ENCODE measurements at places on chromosomes 5 and 9.

- no peak for DNase-seq
Measured at GRCh38 chr9:92720807-92721535, 43.7 kb downstream of the BICD2 start.

- no peak for DNase-seq
Measured at GRCh38 chr5:1205255-1206180, 4.1 kb downstream of the SLC6A19 start.

DNA sequence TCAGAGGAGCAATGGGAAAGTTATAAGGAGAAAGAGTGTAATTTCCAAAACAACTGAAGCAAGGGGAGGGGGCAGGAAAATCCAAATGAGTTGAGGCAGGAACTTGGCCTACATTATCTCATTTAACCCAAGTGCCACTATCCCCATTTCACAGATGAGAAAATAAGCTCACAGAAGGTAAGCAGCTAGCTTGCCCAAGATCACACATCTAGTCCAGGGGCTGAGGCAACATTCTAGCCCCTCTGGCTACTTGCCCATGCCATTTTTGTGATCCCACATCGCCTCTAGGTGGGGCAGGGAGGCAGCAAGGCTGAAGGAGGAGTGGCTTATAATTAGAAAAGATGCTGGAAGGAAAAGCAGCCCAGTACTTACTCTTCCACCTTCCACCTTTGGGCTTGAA lies 2.6 kb upstream of the PSIP1 start:
- no peak for DNase-seq

- DNase-seq: no peak
Measured at GRCh38 chr9:6975198-6975597, 217.4 kb downstream of the KDM4C start.

DNA sequence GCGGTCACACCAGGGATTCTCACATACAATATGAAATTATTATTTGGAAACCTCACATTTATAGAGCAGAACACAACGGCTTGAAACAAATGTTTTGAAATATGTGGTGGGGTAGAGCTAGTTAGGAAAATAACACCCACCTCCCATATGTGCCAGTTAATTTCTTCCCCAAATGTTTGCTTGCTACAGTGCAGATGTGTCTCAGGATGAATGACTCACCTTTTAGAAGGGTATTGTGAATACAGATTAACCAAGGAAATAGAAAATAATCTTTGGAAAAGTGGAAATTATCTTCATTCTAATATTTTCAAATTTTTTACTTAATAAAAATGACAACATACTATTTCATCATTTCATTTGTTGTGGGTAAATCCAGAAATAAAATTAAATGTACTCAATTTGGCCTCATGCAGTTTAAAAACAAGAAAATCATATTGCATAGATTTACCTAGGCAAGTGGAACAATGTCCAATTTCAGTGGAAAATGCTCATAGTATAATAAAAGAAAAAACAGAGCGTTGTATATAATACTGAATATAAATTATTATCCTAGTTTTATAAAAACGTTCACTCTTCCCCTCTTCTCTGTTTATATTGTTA lies 39.3 kb upstream of the RICTOR start:
- no peak for DNase-seq

- DNase-seq: no peak
Measured at GRCh38 chr5:9473624-9474023, 72.3 kb downstream of the SEMA5A start.

GRCh38 chr5:135466178-135467050 lies 14.3 kb upstream of the TIFAB start:
- peak; percentile 46 for DNase-seq

DNA sequence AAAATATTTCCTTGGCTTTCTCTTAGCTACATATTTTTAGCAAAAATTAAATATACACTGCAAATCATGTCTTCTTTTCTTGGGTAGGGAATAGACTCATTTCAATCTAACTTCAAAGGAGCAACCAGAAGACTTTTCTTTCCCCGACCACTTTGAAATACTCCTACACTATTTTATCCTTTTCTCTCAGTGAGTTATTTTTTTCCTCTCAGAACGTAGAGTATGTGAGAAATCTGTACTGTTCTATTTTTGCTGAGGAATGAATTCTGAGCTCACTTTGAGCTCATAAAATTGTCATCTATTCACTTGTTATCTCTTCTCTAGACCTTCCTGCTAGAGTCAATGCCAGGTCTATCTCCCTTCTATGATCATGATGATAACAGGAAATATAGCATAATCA lies 22.2 kb upstream of the DAPK1 start:
- DNase-seq: no peak

GRCh38 chr9:126722922-126723806 lies 81.7 kb upstream of the ZBTB43 start:
- no peak for DNase-seq

DNA sequence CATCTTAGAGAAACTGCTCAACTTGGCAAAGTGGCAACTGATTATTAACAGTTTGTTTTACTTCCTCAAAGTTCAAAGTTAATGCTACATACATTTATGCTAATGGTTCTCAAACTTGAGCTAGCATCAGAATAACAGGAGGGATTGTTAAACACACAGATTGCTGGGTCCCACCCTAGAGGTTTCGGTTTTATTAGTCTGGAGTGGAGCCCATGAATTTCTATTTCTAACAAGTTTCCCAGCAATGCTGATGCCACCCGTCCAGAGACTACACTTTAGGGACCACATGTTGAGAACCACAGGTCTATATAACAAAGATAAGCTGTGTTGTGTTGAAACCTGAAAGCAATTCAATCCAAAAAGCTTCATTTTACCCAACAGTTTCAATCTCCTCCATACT lies 95.3 kb downstream of the FBXW11 start:
- no peak for DNase-seq

DNA sequence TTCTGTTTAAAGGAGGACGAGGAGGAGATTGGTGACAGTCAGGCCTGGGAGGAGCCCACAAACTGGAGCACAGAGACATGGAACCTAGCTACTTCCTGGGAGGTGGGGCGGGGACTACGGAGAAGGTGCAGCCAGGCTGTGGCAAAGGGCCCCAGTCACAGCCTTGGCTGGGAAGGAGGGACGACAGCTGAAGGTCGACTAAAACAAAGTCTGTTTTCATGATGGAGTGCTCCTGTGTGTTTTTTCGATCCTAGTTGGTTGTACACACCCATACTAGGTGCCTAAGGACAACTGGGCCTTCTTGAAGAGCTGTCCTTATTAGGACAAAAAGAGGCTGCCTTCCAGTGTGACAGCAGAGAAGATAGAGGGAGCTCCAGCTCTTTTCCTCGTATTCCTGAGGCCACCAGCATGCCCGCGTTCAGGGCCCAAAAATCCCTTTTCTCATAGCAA lies 2.9 kb downstream of the CCDC107 start:
- no peak for DNase-seq

- no peak for DNase-seq
Measured at GRCh38 chr9:83986765-83987401, 6.3 kb downstream of the RMI1 start.

- no peak for DNase-seq
Measured at GRCh38 chr9:38311382-38312270, 80.9 kb upstream of the ALDH1B1 start.

DNA sequence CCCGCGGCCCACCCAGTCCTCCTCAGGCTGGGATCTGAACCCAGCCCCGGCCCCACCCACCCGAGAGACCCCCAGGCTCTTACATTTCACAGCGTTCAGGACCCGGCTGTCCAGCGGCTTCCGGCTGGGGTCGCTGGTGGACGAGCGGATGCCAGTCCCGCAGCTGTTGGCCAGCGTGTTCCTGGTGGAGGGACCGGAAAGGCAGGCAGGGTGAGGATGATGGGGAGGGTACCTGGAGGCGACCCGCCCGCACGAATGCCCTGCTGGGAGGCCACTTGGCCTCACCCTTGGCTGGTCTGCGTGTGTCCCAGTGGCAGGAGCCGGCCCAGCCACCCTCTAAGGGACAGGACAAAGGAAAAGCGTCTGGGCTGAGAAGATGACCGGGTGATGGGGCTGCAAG lies 51.9 kb upstream of the UBAC1 start:
- DNase-seq: no peak

DNA sequence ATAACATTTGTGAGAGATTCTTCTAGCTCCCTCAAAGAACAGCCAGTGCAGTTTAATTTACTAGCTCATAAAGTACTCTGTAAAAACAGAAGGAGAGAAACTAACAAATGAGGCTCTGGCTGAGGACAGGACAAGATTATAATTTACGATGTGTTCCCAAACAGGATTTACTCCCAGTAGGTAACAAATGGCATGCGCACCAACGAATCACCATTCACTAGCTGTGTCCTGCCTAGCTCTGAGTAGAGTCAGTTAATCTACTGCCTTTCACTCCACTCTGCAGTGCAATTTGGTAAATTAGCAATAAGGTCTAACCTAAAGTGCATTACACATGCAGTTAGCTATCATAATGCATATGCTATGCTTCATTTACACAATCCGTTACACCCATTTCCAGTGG lies 497.4 kb upstream of the CCNG1 start:
- no peak for DNase-seq

- no peak for DNase-seq
Measured at GRCh38 chr9:113538131-113538530, 74.6 kb downstream of the RGS3 start.

DNA sequence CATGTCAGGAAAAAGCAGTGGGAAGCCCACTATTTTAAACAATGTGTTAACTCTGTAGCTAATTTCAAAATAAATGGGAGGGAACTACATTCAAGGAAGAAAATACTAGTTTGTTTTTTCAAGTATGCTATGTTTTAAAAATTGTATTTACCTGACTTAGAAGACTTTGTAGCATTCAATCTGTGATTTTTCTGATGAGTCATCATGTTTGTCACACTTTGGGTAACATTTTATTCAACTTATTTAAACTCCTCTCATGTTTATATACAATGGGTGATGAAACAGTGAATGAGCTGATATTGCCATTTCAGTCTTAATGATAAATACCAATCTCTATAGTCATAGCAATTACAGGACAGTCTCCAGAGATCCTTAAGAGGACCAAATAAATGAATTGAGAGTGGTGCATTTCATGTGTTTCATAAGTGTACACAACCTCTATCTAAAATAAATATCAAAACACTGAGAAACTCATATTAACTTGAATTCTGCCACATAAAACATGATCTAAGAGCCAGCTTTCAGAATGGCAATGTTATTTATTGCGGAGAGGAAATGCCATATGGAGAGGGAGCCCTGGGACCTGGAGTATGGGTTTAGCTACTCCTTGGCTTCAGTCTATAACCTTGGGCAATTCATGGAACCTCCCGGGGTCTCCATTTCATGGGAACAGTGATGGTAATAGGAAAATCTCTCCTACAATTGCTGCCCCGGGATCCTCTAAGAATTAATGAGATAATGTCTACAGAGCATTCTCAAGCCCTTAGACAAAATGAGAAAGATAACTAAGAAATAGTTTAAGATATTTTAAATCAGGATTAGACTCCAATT lies 913.9 kb downstream of the TLE4 start:
- no peak for DNase-seq

DNA sequence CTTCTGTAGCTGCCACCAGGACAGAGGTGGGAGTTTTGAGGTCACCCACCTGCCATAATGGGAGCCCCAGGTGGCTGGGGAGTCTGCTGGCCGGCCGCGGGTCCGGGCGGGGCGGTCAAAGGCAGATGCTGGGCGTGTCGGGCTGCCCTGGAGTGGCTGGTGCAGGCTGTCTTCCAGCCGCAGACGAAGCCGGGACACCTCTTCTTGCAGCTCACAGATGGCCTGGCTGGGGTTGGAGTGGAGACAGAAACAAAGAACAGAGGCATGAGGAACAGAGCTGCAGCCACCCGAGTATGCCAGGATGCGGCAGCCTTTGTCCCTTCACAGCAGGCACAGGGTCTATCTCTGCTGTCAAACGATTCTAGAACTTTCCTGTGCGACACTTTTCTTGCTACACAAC lies 18.0 kb downstream of the ORM2 start:
- no peak for DNase-seq

DNA sequence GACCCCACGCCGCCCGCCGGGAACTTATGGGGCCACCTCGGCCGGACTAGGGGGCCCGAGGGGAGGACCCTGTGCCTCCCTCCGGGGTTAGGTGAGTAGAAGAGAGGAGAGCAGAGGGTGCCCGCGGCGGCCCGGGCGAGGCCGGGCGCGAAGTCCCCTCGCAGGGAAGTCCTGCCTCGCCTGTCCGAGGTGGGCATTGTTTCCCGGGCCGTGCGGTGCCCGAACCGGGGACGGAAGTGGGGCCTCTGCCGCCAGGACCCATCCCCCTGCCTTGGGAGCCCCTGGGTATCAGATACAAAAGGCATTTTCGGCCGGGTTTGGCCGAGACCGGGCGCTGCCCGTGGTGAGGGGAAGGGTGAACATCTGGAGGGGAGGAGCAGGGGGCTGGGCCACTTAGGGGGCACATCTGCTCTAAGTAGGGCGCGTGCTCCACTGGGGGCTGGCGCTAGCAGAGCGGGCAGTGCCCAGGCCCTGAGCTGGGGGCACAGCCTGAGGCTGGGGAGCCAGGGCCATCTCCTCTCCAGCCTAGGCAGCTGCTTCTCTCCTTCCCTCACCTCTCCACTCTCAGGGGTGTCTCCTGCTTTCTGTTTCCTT lies 48.2 kb downstream of the DAB2IP start:
- no peak for DNase-seq

- DNase-seq: no peak
Measured at GRCh38 chr5:39780347-39780746, 355.6 kb upstream of the DAB2 start.

- no peak for DNase-seq
Measured at GRCh38 chr5:134547999-134548658, 22.7 kb downstream of the JADE2 start.

GRCh38 chr9:108684288-108685025 lies 171.3 kb downstream of the ACTL7B start:
- no peak for DNase-seq
